ENCODE measurements at places on chromosomes 5 and 9.

- no peak for DNase-seq
Observed at GRCh38 chr9:123113185-123113584, 79.7 kb downstream of the GPR21 start.

- DNase-seq = no peak
Observed at GRCh38 chr5:57626703-57627102, 144.1 kb upstream of the ACTBL2 start.

- DNase-seq = peak; percentile 64
Observed at GRCh38 chr9:105132606-105133005, 111.8 kb upstream of the SLC44A1 start.

DNA sequence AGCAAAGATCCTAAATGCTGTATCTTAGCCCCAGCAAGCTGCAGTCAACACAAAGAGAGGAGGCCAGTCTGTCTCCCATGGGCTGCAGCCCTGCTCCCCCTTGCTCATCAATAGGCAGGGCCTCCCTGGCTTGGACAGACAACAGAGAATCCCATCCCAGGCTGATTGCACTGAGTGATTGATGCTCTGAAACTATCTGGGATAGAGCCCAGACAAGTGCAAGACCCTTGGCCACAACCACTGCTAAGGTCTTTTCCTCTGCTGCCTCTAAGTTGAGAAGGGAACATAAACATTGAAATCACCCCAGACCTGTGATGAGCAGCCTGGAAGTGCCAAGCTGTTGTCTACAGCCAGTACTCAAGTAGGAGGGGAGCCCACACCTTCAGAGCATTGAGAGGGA is 661.0 kb upstream of the CDH18 start:
- no peak for DNase-seq

DNA sequence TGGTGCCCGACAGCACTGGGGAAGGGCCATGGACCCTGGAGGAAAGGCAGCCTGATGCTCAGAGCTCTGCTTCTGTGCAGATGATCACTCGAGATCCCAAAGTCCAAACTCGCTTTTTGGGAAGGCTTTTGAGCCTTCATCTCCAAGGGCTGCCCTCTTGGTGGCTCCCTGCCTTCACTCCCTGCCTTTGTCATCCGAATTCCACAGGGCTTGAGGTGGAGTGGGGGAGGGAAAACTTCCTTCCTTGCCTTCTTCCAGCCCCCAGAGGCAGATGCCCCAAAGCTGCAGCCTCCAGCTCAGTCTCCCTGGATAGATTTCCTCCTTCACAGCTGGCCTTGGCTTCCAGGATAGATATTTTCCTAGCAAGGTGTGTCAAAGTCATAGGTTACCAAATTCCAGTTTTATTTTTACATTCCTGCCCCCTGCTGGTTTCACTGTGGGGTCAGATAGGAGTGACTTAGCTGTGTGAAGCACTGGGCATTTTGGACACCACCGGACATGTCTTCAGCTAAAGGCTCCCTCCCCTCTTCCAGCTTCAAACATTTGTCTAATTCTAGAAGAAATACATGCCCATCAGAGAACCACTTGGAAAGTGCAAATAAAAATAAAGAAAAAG is 268.2 kb downstream of the HSPA4 start:
- DNase-seq = no peak

DNA sequence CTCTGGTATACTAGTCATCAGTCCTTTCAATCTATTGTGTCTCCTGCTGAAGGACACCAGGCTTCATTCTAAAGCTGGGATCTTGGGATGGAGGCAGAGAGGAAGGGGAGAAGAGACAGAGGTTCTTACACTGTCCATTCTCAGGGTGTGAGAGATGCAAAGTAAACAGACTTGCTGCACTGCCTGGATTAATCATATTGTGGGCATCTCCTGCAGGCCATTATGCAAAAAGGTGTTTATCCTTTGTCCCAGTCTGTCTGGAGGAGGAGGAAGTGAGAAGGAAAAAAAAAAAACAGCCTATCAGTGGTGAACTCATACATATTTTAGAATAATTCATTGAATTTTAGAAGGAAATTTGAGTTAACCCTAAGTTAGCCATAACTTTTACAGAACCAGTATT is 92.9 kb upstream of the TNPO1 start:
- no peak for DNase-seq

- no peak for DNase-seq
Observed at GRCh38 chr5:165108809-165109208, 1603.4 kb downstream of the MAT2B start.

DNA sequence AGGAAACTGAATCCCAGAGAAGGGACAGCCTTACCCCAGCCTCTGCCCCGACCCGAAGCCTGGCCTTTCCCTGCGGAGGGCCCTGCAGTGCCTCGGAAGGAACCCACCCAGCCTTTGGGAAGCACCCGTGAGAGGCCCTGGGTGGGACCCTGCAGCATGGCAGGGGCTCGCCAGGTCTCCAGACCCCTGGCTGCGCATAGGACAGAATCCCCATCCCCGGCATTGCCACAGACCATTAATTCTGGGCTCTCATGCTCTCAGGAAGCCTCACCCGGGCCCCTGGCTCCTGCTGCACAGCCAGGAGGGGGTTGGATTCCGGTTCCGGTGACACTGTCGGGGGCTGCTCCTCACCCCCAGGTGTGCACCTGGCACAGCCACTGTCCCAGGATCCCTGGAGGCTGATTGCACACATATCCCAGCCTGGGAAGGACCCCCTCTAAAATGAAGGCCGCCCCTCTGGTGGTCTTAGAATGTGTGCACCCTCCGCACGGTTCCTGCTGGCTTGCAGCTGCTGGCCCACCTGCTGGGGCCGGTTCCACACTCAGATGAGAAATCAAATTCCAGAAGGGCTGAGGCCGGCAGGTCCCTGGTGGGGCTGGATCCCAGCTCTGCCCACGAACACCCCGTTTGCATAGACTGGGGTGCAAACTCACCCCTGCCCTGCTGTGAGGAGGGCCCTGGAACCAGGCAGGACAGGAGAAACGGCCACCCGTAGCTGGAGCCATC is 4.7 kb downstream of the EGFL7 start:
- DNase-seq = no peak

- peak; percentile 26 for DNase-seq
Observed at GRCh38 chr5:10118150-10118549, 131.5 kb downstream of the ATPSCKMT start.

- peak; percentile 97 for DNase-seq
Observed at GRCh38 chr5:132677191-132677590, 3.4 kb downstream of the IL4 start.

DNA sequence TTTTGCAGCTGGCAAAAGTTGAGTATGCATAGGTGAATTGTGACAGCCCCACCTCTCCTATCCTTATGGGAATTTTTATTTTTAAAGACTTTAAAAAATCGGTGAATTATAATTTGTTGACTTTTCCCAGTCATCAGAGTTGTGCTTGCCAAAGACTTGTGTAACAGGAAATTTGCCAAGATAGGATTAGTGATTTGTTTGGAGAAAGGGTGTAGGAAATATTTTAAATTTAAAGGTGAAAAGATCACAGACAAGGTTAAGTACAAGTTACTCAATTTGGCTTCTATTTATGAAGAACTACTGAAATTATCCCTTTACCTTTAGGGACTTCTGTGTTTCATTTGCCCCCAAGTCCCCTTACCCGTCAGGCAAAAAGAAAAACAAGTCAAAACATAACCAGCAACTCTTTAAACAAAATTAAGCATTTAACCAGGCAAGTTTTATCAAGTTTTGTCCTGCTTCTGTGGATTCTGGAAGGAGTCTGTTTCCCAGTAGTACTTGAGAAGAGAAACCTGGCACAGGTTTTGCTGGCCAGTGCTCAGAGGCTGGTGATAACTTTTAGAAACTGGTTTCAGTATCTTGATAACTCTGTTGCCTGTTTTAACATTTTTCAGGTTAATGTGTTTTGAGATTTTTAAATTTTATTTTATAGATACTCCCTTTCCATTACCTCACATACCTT is 285.4 kb downstream of the MAST4 start:
- DNase-seq = no peak

GRCh38 chr5:1125030-1125357 is 13.1 kb upstream of the SLC12A7 start:
- no peak for DNase-seq

- no peak for DNase-seq
Observed at GRCh38 chr5:126883564-126884245, 106.8 kb downstream of the LMNB1 start.

DNA sequence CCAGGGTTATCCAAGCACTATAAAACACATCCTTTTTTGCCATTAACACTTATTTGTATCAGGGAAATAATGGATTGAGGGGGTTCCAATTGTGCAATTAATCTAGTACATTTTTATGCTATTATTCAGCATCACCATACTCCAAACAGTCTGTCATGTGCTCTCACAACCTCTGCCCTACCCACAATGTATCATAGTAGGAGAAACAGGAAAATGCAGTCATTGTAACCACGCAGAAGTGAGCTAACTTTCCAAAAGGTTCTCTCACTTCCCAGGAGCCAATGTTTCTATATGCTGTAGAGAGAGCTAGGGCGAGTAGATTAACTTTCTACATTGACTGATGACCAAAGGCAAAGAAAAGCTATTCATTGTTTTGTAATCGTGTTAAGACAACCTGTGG is 29.8 kb downstream of the DAB2 start:
- DNase-seq = peak; percentile 60

Measured in AG20443 (cell line).